ENCODE measurements at places on chromosomes 1 and 21.
A peak's percentile ranks its signal among the peaks of the same experiment; 100 is the strongest.

DNA sequence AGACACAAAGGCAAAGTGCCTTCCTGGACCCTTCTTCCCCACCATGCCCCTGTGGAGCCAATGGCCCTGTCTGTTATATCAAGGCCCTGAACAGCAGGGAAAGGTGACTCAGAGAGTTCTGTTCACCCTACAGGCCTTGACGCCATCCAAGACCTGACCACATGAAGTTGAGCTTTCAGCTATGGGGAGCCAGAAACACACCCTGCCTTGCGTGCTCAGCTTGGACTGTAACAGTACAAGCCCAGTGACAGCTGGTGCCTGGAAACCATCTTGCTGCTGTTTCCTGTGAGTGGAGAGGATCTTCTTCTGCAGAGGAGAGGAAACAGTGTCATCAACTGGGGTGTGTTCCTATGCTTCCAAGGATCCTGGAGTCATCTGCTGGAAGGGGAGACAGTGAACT, 165.0 kb upstream of the IRF2BP2 start:
- DNase-seq: no peak

GRCh38 chr1:95951371-95952102, 717.5 kb downstream of the RWDD3 start:
- DNase-seq: no peak

GRCh38 chr1:237562242-237562823, 328.4 kb downstream of the ZP4 start:
- peak; percentile 64 for DNase-seq

DNA sequence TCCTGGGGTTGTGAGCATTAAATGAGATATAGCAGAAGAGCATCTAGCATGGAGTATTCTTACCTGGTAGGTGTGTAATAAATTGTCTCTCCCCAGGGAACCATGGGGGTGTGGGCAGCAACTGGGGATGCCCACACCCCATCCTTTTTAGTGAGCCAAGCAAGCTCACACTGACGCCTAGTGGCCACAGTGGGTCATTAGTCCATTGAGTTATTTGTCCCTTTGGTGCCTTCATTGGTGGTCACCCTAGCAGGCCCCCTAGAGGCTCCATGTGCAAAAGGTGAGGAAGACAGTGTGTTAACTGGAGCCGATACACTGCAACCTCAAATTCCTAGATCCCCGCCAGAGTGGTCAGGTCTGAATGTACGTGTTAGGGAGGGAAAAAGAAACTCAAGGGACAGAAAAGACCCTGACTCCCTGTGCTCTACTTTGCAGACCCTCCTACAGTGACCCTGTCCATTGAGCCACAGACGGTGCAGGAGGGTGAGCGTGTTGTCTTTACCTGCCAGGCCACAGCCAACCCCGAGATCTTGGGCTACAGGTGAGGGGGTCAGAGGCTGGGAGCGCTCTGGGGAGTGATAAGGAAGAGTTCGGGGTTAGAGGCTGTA, 93.3 kb upstream of the CD1D start:
- peak; percentile 9 for DNase-seq

- DNase-seq: no peak
These were observed 98.7 kb upstream of the SLC35F3 start for GRCh38 chr1:233805786-233806185.

GRCh38 chr1:41649396-41650027, 165.0 kb upstream of the EDN2 start:
- no peak for DNase-seq

- no peak for DNase-seq
These were observed 17.2 kb upstream of the MRPS14 start for GRCh38 chr1:175040324-175040879.

GRCh38 chr1:240401731-240402130, 210.2 kb downstream of the GREM2 start:
- DNase-seq: no peak

DNA sequence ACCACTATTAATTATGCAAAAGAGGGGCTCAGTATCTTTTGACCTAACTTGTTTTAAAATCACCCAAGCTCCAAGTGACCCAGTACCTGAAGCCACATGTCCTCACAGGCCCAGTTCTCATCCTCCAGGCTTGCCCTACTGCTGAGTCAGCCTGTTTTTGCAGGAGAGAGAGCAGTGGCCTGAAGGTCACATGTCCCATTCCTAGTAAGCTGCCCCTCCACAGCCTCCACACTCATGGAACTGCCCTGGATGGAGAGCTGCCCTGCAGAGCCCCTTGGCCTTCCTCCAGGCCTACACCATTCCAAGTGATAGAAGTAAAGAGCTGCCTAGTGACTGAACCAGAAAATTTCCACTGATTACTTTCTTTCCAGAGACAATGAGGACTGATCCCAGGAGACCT, 139.8 kb upstream of the ST6GALNAC5 start:
- DNase-seq: no peak

DNA sequence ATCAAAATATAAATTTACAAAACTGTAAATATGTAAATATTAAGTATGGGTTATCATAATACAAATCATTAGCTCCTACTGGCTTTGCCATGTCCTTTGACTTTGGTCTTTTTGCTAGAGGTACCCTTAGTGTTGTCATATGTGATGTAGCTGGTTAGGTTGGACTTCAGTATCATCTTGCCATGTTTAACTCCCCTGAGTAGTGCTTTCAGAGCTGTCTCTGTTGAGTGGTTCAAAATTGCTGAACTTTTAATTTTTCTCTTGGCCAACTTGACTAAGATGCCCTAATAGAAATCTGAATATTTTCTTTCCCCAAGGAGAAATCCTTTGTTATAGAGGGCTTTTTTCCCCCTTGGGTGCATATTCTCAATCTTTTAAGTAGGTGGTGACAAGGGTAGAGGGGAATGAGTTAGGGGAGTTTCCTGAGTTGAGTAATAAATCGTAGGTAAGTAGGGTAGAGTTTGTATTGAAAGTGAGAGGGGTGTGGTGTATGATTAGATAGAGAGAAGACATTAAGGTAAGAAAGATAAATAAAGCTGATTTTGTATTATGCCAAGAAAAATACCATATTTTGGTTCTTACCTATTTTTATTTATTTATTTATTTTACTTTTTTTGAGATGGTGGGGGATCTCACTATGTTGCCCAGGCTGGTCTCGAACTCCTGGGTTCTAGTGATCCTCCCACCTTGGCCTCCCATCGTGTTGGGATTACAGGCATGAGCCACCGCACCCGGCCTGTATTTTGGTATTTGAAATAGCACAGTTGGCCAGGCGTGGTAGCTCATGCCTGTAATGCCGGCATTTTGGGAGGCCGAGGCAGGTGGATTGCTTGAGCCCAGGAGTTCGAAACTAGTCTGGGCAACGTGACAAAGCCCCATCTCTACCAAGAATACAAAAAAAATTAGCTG, 21.8 kb downstream of the RPRD2 start:
- no peak for DNase-seq

- no peak for DNase-seq
These were observed 21.0 kb upstream of the FUCA1 start for GRCh38 chr1:23889074-23889473.

GRCh38 chr1:207872621-207873020, 38.3 kb downstream of the CD34 start:
- no peak for DNase-seq

- no peak for DNase-seq
These were observed 67.5 kb downstream of the SDC3 start for GRCh38 chr1:30840904-30841598.

DNA sequence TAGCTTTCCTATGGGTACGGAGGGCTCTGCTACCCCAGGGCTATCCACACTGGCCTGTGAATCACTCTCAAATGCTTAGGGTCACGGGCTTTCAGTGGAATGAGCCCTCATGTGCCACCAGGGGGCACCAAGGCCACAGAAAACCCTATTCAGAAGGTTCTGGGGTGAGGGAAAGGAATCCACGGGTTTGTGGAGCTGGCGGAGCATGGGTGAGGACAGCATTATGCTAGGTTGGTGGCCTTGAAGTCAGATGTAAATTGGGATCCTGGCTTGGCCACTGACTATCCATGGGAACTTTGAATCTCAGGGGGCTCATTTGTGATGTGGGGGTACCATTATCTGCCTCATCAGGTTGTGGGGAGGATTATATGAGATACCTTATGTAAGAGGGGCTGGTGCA, 5.1 kb upstream of the LAMTOR5 start:
- peak; percentile 72 for DNase-seq

DNA sequence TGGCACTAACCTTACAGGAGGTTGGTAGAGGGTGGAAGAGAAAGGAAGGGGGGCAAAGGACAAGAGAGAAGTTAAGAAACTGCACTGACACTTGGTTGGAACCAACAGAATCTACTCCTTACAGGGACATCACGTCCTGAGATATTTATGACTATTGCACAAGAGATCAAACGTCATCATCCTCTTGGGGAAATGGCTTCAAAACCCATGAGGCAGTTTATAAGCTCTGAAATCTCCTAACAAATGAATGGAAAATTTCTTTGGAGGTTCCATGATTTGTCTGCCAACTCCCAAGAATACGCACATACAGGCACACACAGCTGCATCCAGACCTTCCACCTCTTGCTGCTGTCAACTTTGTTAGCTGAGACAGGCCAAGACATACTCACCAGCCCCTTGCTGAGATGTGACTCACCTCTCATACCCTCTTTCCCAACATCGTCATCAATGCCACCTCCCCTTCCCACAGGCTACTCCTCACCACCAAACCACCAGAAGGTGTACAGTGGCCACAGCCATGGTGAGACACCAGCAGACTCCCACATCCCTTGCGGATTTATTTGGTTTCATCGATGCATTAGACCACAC, 135.5 kb downstream of the SETD4 start:
- no peak for DNase-seq

DNA sequence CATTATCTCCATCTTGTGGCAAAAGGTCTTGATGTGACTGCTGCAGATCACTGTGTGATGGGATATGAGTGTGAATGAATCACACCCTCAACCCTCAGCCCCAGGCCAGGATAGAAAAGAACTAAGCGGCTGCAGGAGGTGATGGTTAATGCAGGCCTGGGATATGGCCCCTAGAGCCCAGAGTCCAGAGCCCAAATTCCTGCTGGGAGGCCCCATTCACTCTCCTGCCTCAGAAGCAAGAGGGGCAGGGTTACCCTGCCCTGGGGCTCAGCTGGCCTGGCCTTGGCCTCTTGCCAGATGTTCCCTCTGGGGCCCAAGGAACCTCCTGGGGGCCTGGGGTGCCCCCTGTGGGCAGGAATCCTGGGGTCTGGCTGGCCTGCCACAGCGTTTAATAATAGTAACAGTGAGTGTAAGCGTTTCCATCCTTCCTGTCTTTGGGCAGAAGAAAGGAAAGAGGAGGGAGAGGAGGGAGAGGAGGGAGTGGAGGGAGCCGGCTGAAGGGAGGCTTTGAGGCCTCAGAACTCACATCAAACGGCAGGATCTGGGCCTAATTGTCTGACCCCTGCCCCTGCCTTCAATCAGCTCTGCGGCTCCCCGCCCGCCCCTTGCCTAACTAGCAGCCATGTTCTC, 26.2 kb downstream of the DMAP1 start:
- DNase-seq: no peak

- DNase-seq: no peak
These were observed 19.5 kb downstream of the LRRC8C start for GRCh38 chr1:89652373-89652772.

DNA sequence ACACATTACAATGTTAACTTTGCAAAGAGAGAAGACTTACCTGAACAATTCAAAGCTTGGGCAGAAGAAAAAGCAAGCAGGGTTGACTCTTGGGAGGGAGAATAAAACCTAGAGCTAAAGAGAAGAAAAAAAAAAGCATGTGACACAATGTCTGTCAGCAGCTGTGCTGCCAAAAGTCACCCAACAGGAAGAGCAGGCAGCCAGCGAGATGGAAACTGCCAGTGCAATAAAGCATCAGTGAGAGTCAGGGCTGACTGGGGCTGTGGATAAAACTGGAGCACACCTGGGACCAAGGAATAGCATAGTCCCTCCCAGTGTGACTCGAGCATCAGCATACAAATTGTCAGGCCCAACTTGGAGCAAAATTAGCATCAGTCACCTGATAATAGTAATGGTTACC, 65.0 kb upstream of the SLC22A15 start:
- no peak for DNase-seq

- DNase-seq: no peak
These were observed 1.5 kb downstream of the CENPF start for GRCh38 chr1:214604523-214604922.

DNA sequence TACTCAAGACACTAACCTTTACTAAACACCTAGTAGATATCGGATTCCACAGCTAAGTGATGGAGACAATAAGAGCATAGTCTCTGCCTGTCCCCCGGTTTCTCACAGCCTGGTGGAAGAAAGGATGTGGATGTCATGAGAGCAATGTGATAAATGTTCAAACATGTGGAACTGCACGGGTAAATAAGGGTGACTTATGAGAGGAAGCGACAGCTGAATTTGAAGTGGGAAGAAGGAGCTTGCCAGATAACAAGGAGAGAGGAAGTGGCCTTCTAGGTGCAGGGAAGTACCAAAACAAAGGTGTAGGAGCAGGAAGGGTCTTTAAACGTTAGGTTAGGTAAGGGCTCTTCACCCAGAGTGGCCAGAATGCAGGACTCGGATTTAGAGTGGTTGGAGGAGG, 178.6 kb upstream of the NRIP1 start:
- no peak for DNase-seq

DNA sequence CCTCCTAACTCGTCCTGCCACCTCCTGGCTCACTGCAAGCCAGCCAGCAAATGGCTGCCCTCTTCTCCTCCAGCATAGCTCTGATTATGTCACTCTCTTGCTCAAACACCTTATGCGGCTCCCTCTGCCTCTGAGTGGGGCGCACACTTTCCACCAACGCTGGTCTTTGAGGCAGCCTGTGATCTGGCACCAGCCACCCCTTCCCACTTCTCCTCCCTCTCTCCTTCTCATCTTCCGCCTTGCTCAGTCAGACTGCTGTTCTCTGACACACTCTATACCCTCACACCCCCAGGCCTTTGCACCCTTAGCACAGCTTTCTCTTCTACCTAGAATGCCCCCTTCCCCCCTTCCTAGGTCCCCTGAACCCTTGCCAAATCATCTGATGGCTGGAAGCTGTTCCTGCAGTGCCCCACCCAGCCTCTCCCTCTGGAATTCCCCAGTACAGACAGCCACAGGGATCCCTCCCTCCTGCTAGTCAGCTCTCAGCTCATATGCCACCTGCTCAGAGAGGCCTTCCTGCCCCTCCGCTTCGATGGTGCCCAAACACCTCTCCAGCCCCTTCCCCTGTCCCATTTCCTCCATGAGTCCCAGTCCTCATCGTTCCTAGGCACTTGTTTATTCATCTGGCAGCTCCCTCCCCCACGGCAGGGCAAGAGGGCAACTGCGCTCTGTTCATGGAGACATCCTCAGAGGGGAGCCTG, 21.7 kb upstream of the PEF1 start:
- DNase-seq: no peak

DNA sequence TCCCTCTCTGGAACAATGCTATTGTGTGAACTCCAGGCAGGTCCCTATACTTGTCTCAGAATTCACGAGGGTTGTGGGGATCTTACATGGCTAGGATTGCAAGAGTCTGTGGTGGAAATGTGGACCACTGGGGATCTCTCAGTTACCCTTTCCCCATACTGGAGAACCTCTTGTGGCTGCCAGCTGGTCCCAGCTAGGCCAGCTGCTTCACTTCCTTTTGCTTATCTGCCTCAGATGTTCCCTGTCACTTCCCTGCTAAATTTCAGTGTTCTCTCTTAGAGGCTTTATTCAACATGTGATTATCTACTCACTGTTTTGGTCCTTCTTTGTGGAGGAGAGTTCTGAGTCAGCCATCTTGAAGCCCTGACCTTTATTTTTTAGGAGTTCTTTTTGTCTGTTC, 75.9 kb upstream of the SAMD13 start:
- no peak for DNase-seq

- DNase-seq: no peak
These were observed 1060.4 kb upstream of the TMPRSS15 start for GRCh38 chr21:19463966-19464365.

All from CD4-positive, alpha-beta T cell treated with Interleukin-10 for 1 hour (primary cell).